ENCODE measurements at places on chromosomes 1 and 21.

DNA sequence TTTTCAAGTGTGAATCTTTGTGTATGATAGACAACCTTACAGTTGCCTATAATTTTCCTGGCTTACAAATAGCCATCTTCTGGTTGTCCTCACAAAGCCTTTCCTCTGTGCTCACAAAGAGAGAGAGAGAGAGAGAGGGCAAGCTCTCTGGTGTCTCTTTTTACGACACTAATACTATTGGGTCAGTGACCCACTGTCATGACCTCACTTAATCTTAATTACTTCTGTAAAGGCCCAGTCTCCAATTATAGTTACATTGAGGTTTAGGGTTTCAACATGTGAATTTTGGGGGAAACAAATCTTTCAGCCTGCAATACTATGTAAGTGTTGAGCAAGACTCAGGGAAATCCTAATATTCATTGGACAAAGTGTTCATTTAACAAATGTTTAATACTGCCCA is 167.4 kb upstream of the COL11A1 start:
- no peak for DNase-seq

DNA sequence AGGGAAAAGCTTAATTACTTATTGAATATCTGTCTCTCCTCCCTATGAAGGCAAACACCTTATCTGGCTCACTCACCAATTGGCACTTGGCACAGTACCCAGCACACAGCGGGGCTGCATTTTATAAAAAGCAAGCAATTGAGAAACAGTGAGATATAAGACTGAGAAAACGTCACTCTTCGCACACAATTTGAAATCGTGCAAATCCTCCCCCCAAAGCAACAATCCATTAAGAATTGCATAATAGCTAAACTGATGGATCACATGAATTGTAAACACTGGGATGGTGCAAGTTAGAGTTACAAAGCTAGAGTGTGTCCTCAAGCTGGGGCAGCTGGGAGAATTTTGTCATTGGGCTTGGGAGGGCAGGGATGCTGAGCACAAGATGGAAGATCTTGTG is 27.1 kb downstream of the PRDX6 start:
- DNase-seq, result no peak

GRCh38 chr21:23607782-23608431 is 1999.4 kb downstream of the MRPL39 start:
- DNase-seq, result no peak

- no peak for DNase-seq
Observed at GRCh38 chr1:201639826-201640225, 100.9 kb downstream of the NAV1 start.

- no peak for DNase-seq
Observed at GRCh38 chr21:16509476-16509875, 779.7 kb downstream of the USP25 start.
